ENCODE measurements at places on chromosomes 12 and 14. TPM values are rescaled to one million over a fixed set of nuclear protein-coding genes. Genes with fewer than 3 reads are reported as not detected.
A peak's percentile ranks its signal among the peaks of the same experiment; 100 is the strongest.

DNA sequence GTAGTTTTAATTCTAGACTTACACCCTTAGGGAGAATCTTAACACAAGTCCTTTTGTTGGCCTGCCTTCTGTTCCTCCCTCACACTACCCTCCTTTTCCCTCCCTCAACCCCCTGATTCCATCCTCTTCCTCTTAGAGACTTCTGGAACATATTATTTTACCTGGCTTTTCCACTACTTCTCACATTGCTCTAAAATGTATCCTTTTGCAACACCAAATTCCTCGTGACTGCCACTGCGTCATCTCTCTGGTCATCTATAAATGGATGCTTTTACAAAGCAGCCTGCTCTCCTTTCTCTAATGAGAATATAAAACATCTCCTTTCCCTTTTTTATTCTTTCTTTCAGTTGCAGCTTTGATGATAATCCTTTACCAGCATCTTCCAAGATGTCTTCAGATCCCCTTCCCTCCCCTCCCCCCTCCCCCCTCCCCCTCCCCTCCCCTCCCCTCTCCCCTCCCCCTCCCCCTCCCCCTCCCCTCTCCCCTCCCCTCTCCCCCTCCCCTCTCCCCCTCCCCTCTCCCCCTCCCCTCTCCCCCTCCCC lies 93.6 kb downstream of the DIP2B start:
- peak; percentile 44 for DNase-seq

DNA sequence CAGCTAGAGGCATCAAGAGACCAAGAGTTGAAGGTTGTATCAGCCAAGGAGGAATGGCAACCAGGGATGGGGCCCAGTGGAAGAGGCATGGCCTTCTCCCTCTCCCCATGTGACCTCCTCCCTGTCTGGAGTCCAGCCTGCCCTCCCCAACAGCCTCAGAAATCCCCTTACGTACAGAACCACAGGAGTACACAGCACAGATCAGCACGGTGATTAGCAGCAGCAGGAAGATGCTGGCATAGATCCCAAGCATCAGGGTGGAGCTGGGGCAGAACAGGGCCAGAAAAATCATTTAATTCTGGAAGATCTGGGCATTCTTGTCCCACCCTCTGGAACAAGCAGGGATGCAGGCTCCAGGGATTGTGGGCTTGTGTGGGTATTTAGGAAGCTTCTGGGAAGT lies 14.4 kb downstream of the ADCY6 start:
- DNase-seq = no peak

The KRT78 gene
- 0.13 TPM for total RNA-seq

DNA sequence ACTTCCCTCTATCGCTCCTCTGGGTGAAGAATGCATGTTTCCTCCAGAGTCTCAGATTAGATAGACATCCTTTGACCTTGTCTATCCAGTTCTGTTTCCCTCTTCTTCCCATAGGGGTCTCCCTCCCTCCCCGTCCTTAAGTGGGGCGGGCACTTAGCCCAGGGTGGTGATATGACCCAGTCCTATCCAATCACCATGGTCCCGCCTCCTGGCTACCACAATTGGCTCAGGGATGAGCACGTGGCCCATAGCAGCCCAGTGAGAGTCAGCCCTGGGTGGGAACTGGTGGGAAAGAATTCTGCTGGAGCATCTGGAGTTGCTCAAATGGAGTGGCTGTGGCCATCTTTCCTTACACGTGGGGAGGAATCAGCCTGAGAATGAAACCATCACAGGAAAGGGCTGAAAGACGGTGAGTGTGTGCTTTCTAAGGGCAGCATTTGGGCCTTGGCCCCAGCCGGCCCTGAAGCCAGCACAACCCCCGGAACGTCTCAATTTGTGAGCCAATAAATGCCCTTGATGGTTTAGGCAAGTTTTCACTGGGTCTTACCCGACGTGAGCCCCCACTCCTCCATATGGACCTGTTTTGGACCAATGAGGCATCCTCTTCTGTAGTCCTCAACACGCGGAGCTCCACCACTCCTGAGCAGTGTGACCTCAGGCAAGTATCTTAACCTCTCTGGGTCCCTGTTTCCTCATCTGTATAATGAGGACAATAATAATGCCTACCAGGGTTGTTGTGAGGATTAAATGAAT lies 14.4 kb upstream of the MLXIP start:
- peak; percentile 99 for DNase-seq

- DNase-seq = no peak
These were observed 425.3 kb downstream of the ZFP36L1 start for GRCh38 chr14:68367536-68367935.

The C3AR1 gene
- total RNA-seq = 1.9 TPM

The FAIM2 gene
- not detected for total RNA-seq

The MIS18BP1 gene
- total RNA-seq = 42.8 TPM

- DNase-seq = peak; percentile 64
These were observed 48.6 kb upstream of the RHOJ start for GRCh38 chr14:63155511-63156185.

GRCh38 chr14:56741325-56741724 lies 69.0 kb downstream of the OTX2 start:
- DNase-seq = no peak

- peak; percentile 73 for DNase-seq
These were observed 923 bp downstream of the STAT2 start for GRCh38 chr12:56358836-56359532.

GRCh38 chr14:32552766-32553165 lies 223.7 kb downstream of the AKAP6 start:
- DNase-seq = no peak

The HOXC4 gene
- total RNA-seq = 1.8 TPM

DNA sequence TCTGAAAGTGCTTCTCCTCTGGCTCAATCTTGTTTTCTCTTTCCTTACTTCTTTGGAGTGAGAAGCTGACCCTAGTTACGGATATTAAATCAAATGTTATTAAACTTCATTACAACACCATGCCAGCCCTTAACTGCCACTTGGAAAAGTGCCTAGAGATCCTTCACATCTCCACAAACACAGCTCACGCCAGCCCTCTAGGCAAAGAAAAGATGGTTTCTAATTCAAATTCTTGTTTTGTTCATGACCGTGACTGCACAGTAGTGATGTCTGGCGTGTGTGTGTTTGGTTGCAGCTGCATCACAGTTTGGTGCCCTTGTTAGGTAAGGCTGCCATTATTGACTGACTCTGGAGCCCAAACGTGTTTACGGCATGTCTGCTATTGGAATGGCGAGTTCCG lies 113.0 kb downstream of the BEGAIN start:
- no peak for DNase-seq

DNA sequence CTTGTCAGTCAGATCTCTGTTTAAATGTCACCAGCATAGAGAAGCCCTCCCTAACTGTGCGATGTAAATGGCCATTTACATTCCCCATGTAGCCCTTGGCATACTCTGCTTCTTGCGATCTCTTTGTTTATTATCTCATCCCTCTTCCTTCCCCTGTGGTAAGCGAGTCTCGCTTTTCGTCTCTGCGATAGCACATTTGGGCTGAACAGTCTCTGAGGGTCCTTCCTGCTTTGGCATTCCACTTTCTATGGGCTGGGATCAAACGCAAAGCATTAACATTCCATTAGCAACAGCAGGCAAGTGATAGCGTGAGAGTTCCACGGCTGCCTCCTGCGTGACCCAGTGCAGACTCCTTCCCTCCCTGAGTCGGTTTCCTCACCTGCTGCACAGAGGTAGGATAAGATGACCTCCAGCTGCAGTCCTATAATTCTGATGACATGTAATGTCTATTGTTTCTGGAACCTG lies 61.4 kb upstream of the TUNAR start:
- DNase-seq = no peak

The IL22 gene
- total RNA-seq = not detected

DNA sequence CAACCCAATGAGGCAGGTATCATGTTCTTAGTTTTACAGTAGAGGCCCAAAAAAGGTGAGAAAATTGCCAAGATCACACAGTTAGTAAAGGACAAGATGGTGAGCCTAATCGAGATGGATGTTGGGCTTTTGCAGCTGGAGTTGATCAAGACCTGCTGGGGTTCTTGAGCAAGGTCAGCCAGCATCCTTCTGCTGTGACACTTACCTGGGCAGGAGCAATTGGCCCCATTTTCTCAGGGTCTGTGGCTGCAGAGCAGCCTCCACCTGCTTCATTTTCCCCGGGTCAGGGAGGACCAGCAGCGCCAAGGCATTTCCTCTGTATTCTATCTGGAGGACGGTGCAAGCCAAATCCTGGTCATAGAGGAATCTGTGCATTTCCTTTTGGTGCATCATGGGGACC lies 6.5 kb downstream of the SERPINA11 start:
- DNase-seq = no peak

- DNase-seq = no peak
These were observed 1.8 kb downstream of the OTOGL start for GRCh38 chr12:80101126-80101525.

DNA sequence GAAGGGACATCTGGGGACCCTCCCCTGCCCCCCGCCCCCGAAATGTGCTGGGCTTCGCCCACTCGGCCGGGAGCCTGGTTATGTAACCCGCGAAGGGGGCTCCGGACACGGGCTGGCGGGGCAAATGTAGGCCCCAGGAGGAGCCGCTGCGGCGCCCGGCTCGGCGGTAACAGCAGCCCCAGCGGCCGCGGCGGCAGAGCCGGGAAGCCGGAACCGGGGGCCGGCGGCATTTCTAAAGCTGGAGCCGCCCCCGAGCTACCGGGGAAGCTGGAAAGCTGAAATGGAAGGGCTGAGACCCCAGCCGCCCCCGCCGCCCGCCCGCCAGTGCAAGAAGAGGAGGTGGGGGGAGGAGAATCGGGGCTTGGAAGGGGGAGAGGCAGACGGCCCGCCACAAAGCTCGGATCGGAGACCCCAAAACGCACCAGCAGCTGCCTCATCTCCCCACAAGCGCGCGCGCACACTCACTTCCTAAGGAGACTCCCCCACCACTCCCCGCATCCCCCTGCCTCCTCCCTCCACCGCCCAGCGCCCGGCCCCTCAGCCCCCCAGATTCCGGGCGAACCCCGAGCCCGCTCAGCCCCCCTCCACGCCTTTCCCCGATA lies 1.5 kb downstream of the KDM2B start:
- no peak for DNase-seq

The GLT1D1 gene
- total RNA-seq = not detected

DNA sequence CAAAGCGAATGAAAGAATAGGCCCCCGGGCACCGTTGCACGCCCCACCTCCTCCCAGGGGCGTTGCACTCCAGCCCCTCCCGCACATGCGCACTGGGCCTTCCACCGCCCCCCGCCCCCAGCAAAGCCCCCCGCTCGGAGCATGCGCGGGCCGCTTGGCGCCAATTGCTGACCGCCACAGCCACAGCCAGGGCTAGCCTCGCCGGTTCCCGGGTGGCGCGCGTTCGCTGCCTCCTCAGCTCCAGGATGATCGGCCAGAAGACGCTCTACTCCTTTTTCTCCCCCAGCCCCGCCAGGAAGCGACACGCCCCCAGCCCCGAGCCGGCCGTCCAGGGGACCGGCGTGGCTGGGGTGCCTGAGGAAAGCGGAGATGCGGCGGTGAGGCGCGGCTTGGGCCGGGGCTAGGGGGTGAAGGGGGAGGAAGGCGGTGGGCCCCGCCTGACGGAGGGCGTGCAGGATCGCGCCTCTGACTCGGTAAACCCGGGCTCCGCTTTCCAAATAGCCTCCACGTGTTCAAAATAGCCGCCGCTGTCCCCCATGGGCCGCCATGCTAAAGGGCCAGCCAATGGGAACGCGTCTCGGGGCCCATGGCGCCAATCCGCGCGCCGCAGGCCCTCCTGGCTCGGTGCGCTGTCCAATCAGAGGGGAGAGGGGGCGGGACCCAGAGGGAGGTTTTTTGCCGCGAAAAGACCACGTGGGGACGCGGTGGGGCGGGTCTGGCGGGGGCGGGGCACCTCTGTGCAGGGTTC lies at the start of gene UNG:
Gene UNG (plus strand): TSS at position 163 of the 748 bp plus-strand sequence. CDS start 83 bp downstream, at position 246.
- peak; percentile 88 for DNase-seq

- DNase-seq = no peak
These were observed 25.2 kb downstream of the SPRING1 start for GRCh38 chr12:116712458-116713303.

GRCh38 chr12:4445156-4446101 lies at the start of gene FGF6:
FGF6 (minus strand) TSS chr12:4445815; CDS start chr12:4445570, 245 bp downstream.
- no peak for DNase-seq

DNA sequence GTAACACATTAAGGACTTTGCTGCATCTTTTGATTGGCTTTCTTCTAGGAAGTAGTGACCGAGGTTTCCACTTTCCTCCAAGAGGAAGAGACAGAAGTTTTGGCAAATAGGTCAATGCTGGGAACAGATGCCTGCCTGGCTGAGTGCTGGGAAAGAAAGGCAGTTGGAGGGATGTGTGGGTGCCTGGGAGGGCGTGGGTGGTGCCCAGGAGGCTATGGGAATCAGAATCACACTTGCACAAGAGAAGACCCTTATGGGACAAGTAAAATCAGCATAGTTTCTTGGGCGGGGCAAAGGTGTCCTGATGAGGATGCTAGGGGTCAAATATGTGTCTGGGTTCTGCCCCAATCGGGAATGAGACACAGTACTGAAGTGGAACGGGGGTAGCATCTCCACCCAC lies 906 bp upstream of the ACADS start:
- no peak for DNase-seq
